ENCODE measurements at places on chromosomes 7 and 10. TPM values are rescaled to one million over a fixed set of nuclear protein-coding genes. Genes with fewer than 3 reads are reported as not detected.

RPEL1 gene
- total RNA-seq = not detected

GRCh38 chr10:122725768-122726167 is 26.1 kb upstream of the C10orf120 start:
- no peak for DNase-seq

DNA sequence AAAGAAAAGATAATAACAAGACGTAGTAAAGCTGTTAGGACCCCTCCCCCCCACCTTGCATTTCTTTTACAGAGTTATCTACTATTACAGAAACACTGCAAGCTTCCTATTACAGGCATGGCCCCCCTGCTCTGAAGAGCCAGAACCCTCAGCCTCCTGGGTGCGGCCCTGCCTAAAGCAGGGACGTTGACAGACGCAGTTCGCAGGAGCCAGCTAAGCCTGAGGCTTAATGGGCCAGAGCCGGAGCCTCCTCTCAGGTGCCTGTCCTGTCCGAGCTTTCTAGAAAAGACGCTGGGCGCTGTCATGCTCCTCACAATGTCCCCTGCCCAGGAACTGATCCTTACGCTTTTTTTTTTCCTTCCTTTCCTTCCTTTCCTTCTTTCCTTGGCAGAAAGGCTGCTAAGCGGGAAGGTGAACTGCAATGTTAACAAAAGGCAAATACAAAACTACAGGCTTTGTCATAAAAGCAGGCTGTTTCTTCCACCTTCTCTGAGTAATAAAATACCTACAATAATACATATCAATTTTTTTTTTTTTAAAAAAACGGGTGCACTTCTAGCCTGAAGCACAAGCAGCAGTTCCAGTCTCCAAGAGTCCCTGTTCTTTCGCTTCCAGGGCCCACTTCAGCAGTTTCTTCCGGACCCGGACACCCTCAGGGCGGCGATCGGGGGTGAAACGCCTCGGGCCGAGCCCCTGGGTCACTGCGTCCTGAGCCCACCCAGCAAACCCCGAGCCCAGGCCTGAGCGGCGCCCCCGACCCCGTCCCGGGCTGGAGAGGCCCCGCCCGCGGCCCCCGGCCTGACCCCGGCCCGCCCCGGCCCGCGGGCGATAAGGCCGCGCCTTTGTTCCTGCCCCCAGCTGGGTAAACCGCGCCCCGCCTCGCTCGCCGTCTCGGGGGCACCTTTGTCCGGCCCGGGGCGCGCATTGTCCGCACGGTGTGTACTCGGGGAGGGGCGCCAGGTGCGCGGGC is 11.2 kb downstream of the MNX1 start:
- peak; percentile 46 for DNase-seq

- no peak for DNase-seq
These were observed 614.1 kb upstream of the FZD8 start for GRCh38 chr10:36256166-36256565.

DNA sequence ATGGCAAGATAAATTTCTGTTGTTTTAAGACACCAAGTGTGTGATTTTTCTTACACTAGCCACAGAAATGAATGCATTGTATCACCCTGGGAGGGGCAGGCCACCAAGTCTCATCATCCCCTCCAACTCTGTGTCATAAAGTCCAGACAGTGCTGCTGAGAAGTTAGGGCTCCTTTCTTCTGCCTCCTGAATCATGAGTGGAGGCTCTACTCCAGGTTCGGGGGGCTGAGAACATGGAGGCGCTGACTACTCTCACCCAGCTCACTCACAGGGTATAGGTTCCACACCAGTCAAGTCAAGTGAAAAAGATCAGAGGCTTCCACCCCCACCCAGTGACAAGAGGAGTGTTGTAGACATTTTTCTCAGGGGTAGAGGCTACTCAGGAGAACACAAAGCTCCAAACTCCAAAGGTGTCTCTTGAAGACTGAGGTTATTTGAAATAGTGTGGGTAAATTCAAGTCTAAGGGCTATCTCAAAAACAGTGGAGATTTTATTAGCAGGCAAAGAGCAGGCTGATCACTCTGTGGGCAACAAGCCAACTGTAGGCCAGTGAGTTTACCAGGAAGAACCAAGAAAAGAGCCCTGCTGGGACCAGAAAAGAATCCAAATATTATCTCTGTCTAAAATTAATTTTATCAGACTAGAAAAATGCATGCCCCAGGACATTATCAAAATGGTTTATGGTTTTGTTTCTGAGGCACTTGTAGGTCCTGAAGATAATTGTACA is 118.6 kb upstream of the RET start:
- DNase-seq = no peak

GRCh38 chr10:106711313-106711906 is 453.1 kb downstream of the SORCS1 start:
- DNase-seq = peak; percentile 51

AGBL3 gene
- 2.6 TPM for total RNA-seq

- DNase-seq = no peak
These were observed 100.3 kb downstream of the HGF start for GRCh38 chr7:81669476-81670105.

Measured in transverse colon (tissue), 4 donors.